ENCODE measurements at places on chromosomes 12 and 14.

DNA sequence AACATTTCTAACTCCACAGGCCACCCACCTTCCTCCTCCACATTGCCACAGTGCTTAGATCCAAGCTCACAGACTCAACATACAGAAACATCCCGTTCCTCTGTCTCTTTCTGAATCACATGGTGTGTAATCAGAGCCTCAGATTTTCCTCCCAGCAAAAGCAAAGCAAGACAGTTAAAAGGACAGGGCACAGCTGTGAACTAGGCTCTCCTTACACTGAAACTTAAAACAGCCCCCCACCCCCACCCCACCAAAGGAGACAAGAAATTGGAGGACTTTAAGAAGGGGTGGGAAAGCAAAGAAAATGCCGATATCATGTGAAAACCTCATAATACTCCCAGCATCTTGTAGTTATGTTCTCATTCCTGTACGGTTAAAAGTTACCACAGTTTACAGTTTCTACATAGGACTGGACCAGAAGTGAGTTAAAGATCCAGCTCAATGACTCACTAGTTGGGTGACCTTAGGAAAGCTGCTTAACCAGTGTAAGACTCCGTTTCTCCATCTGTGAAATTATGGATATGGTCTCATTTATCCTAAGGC lies 4.8 kb downstream of the YBX3 start:
- no peak for DNase-seq

DNA sequence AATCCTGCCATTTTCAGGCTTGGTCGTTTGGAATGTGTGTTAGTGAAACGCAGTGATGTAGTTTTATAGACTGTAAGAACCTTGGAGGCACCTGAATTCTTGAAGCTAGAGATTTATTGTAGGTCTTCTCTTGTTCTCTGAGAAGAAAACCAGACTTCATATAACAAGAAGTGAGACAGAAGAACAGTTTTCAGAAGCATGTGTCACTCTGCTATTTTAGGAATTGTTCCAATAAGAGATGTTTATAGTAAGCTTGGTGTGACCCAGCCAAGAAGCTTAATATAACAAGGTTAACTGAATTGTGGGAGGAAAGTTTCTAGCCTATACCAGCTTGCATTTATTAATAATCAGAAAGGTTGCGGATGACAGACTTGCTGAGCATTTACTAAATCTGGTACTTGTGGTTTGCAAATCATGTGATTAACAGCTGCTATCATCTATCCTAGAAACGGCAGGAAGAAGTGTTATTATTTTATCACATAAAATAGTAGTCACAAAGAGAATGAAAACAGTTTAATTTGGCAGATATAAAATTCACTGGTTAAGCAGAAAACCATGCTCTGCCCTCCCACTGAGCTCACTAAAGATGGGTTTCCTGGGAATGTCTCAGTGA lies 49.2 kb upstream of the BCAT1 start:
- DNase-seq = no peak

- no peak for DNase-seq
Measured at GRCh38 chr12:26647088-26647487, 185.9 kb downstream of the ITPR2 start.

GRCh38 chr12:99529966-99530365 lies 117.6 kb upstream of the GARIN6 start:
- no peak for DNase-seq

- no peak for DNase-seq
Measured at GRCh38 chr12:4809013-4809448, 88.8 kb downstream of the GALNT8 start.

GRCh38 chr14:22168092-22168955 lies 420.7 kb downstream of the DAD1 start:
- DNase-seq = no peak

- no peak for DNase-seq
Measured at GRCh38 chr14:104149278-104149595, 10.8 kb downstream of the KIF26A start.

- no peak for DNase-seq
Measured at GRCh38 chr12:114190971-114191370, 215.0 kb downstream of the TBX5 start.

DNA sequence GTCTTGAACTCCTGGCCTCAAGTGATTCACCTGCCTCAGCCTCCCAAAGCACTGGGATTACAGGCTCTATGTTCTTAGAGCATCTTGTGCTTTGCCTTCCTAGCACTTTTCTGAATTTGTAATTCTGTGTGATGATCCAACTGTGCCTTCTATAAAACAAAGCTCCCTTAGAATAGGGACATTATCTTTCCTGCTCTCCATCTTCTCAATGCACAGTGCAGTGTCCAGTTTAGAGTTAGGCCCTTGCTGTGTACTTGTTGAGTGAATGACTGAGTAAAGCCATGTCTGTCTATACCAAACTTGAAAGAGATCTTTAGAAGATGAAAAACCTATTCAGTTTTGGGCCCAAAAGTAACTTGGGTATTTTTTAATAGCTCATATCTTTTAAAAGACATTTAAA lies 5.2 kb downstream of the WDR20 start:
- no peak for DNase-seq

- DNase-seq = no peak
Measured at GRCh38 chr12:58980768-58981167, 60.5 kb upstream of the LRIG3 start.

DNA sequence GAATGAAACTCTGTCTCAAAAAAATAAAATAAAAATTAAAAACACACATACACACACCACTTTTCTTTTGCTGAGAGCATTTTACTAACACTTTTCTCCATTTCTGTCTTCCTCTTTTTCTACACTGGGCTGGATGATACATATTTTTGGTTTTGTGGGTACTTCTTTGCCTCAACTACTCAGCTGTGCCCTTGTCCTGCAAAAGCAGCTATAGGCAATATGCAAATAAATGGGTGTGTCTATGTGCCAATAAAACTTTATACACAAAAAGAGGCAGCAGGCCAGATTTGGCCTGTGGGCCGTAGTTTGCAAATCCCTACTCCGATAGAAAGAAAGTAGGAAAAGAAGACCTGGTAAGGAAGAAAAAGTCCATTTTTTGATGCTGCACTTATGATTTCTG lies 6.5 kb downstream of the CLMN start:
- DNase-seq = no peak

All from activated CD4-positive, alpha-beta T cell treated with anti-CD3 and anti-CD28 coated beads for 24 hours (primary cell).